Activated CD8-positive, alpha-beta T cell treated with anti-CD3 and anti-CD28 coated beads for 36 hours (primary cell): ENCODE measurements at places on chromosomes 7 and 10.
A peak's percentile ranks its signal among the peaks of the same experiment; 100 is the strongest.

DNA sequence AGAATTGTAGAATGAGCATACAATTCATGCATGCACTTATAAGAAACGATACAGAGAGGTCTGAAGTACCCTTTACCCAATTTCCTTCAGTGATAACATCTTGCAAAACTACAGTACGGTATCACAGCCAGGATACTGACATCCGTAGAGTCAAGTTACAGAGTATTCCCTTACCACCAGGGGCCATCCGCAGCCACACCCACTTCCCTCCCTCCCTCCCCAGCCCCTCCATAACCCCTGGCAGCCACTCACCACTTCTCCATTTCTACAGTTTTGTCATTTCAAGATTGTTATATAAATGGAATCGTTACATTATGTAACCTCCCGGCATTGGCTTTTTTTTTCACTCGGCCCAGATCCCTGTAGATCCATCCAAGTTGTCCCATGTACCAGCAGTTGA is 113.6 kb upstream of the RET start:
- H3K27ac ChIP-seq, result no peak overlapping the region
- no peaks in the 10 kb centered on the region for H3K27me3 ChIP-seq
- H3K4me3 ChIP-seq, result no peak overlapping the region
- H3K4me1 ChIP-seq, result no peaks in the 10 kb centered on the region
- no peak for DNase-seq

GRCh38 chr7:502296-502695 is 17.4 kb downstream of the PDGFA start:
- H3K4me1 ChIP-seq, result peaks cover 6% of the 10 kb centered on the region
- no peak overlapping the region for H3K4me3 ChIP-seq
- H3K36me3 ChIP-seq, result peaks cover 13% of the 10 kb centered on the region
- H3K27ac ChIP-seq, result no peak overlapping the region

GRCh38 chr7:37645282-37646050 is 38.1 kb upstream of the GPR141 start:
- no peak overlapping the region for H3K27ac ChIP-seq
- H3K36me3 ChIP-seq, result no peaks in the 10 kb centered on the region
- peaks cover 2% of the 10 kb centered on the region for H3K4me1 ChIP-seq
- H3K27me3 ChIP-seq, result peaks cover 4% of the 10 kb centered on the region
- DNase-seq, result no peak

- H3K4me3 ChIP-seq, result no peak overlapping the region
- H3K27ac ChIP-seq, result no peak overlapping the region
- peaks cover 15% of the 10 kb centered on the region for H3K27me3 ChIP-seq
- H3K36me3 ChIP-seq, result no peaks in the 10 kb centered on the region
- no peak for DNase-seq
Measured at GRCh38 chr10:89888321-89889070, 187.1 kb downstream of the KIF20B start.

DNA sequence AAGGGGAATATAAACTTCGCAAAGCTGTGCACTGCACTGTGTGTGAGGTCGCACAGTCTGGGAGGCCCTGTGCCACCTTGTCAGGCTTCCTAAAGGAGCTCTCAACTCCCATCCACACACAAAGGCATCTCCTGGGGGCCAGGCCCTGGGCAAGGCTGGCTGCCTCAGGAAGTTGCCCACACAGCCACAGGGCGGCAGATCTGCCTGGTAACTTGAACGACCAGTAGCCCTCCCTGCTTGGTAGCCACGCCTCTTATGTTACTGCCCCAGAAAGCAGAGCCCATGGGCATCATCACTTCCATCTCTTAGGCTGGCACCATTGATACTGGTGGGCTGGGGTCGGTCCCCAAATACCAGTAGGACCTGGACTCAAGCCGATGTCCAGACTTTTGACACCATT is 82.8 kb downstream of the HECW1 start:
- no peak overlapping the region for H3K4me3 ChIP-seq
- H3K4me1 ChIP-seq, result no peaks in the 10 kb centered on the region
- no peak overlapping the region for H3K27ac ChIP-seq
- DNase-seq, result no peak
- H3K36me3 ChIP-seq, result no peaks in the 10 kb centered on the region
- H3K27me3 ChIP-seq, result peaks cover 13% of the 10 kb centered on the region

- peak; percentile 99 for DNase-seq
- H3K4me1 ChIP-seq, result peaks cover 62% of the 10 kb centered on the region
- peaks cover 11% of the 10 kb centered on the region for H3K36me3 ChIP-seq
- H3K27ac ChIP-seq, result peak overlapping the region; percentile 99
- H3K27me3 ChIP-seq, result no peaks in the 10 kb centered on the region
Measured at GRCh38 chr10:72297281-72297804, 23.6 kb downstream of the DDIT4 start.

GRCh38 chr7:107785926-107786325 is 17.1 kb downstream of the SLC26A3 start:
- H3K27ac ChIP-seq, result no peak overlapping the region
- H3K4me3 ChIP-seq, result no peak overlapping the region
- no peak for DNase-seq

DNA sequence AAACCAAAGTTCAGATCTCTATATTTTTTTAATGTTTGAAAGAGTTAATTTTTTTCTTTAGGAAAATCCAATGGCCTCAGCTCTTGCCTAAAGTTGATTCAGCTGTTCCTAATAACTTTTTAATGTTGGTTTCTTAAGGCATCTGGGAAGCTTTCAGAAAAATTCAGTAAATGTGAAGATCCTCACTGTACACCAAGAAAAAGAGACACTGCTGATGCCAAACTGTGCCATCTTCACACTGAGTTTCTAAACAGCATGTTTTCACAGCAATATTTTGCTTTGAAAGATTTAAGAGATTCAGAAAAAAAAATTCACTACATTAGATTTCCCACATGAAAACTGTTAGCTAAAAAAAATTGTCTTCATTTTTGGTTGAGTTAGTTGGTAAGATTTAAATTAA is 249.4 kb downstream of the NEBL start:
- H3K36me3 ChIP-seq, result no peaks in the 10 kb centered on the region
- H3K4me1 ChIP-seq, result no peaks in the 10 kb centered on the region
- no peak for DNase-seq
- H3K27me3 ChIP-seq, result no peaks in the 10 kb centered on the region

GRCh38 chr7:70733090-70733489 is 398.9 kb upstream of the GALNT17 start:
- H3K27ac ChIP-seq, result no peak overlapping the region
- no peak for DNase-seq
- H3K4me3 ChIP-seq, result no peak overlapping the region

DNA sequence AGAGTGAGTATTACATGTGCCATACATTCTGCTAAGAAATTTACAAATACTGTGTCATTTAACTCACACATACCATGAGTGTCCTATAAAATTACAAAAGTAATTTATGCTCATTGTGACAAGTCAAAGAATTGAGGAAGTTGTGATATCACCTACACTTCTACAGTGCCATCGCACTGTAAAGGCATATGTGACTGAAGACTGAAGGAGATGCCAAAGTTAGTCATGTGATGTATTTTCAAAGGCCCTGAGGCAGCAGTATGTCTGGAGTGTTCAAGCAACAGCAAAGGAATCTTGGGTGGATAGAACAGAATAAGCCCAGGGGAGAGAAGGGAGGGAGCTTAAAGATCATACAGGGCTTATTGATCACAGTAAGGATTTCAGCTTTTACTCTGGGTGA is 176.8 kb downstream of the WNT2 start:
- no peak overlapping the region for H3K4me3 ChIP-seq
- no peaks in the 10 kb centered on the region for H3K27me3 ChIP-seq
- no peak overlapping the region for H3K27ac ChIP-seq
- peaks cover 4% of the 10 kb centered on the region for H3K4me1 ChIP-seq
- no peak for DNase-seq

GRCh38 chr10:113061054-113061430 is 111.0 kb downstream of the TCF7L2 start:
- H3K27me3 ChIP-seq, result no peaks in the 10 kb centered on the region
- no peaks in the 10 kb centered on the region for H3K4me1 ChIP-seq
- no peak for DNase-seq
- no peaks in the 10 kb centered on the region for H3K36me3 ChIP-seq
- no peak overlapping the region for H3K27ac ChIP-seq
- no peak overlapping the region for H3K4me3 ChIP-seq

- peaks cover 12% of the 10 kb centered on the region for H3K4me1 ChIP-seq
- no peaks in the 10 kb centered on the region for H3K36me3 ChIP-seq
- DNase-seq, result no peak
- H3K27me3 ChIP-seq, result no peaks in the 10 kb centered on the region
- H3K27ac ChIP-seq, result no peak overlapping the region
- H3K4me3 ChIP-seq, result no peak overlapping the region
Measured at GRCh38 chr10:23459308-23459939, 20.5 kb downstream of the OTUD1 start.

DNA sequence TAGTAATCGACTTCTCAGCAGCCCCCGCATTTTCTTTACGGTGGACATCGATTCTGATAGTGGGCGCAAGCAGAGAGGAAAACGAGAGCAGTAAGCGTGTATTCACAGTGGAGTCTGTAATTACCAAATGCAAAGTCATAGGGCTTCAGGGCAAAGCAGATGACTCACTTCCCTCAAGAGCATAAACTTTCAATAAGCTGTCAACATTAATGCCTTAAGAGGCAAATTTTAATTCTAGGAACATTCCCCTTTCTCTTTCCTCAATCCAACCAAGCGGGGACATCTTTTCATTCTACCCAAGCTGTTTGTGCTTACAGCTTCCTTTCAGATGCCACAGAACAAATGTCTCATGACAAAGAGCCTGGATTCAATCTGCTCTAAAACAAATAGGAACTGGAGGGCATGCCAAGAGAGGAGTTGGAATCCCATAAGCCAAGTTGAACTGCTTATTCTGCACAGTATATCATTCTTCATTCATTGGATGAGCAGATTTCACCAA is 48.6 kb downstream of the MALSU1 start:
- no peaks in the 10 kb centered on the region for H3K36me3 ChIP-seq
- no peak overlapping the region for H3K4me3 ChIP-seq
- peak overlapping the region; percentile 37 for H3K27ac ChIP-seq
- peak; percentile 32 for DNase-seq
- H3K4me1 ChIP-seq, result peaks cover 44% of the 10 kb centered on the region

DNA sequence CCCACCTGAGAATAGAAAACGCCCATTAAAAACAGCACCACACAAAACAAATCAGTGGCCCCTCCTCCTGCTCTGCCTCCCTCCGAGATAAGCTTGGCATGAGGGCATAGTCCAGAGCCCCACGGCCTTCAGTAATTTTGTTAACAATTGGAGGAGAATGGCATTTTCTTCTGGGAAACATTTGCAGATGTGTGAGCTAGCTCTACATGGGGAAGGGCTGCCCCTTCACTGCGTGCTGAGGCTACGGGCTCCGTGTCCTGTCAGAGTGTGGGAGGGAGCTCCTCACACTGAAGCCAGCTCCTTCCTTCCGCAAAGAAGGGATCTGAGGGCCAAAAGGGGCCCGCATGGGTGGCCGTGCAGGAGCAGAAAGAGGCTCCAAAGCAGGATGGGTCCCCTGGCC is 15.2 kb downstream of the GRK5 start:
- H3K27ac ChIP-seq, result no peak overlapping the region
- H3K4me1 ChIP-seq, result peaks cover 26% of the 10 kb centered on the region
- H3K4me3 ChIP-seq, result no peak overlapping the region

DNA sequence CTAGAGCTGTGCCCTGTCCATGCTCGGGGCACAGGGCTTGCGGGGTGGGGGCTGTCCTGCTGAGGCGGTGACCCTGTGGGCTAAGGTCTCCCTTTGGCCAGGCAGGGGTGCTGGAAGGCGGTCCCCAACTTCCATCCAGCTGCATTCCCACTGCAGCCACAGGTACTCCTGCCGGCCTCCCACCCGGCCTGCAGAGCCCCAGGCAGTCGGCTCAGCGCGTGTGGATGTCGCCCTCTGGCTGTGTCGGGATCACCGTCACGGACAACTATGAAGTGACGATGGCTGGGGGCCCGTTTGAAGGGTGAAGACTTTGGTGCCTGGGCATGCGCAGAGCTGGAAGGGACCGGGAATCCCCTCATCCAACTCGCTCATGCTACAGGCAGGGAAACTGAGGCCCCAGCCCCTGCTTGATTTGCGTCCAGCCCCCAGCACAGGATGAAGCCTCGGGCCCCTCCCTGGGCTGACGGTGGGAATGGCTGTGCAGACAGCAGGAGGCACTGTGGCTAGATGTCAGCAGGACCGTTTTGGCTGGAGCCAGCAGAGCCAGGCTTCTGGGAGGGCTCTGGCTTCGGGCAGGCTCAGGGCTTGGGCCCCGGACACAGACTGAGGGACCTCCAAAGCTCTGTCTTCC is 2.3 kb upstream of the TMEM184A start:
- H3K27me3 ChIP-seq, result no peaks in the 10 kb centered on the region
- no peaks in the 10 kb centered on the region for H3K36me3 ChIP-seq
- no peaks in the 10 kb centered on the region for H3K4me1 ChIP-seq
- DNase-seq, result peak; percentile 20
- no peak overlapping the region for H3K27ac ChIP-seq

GRCh38 chr10:35643151-35644049 is 1.3 kb upstream of the FZD8 start:
- peak overlapping the region; percentile 71 for H3K4me3 ChIP-seq
- H3K36me3 ChIP-seq, result no peaks in the 10 kb centered on the region
- peaks cover 22% of the 10 kb centered on the region for H3K4me1 ChIP-seq
- peak; percentile 13 for DNase-seq

DNA sequence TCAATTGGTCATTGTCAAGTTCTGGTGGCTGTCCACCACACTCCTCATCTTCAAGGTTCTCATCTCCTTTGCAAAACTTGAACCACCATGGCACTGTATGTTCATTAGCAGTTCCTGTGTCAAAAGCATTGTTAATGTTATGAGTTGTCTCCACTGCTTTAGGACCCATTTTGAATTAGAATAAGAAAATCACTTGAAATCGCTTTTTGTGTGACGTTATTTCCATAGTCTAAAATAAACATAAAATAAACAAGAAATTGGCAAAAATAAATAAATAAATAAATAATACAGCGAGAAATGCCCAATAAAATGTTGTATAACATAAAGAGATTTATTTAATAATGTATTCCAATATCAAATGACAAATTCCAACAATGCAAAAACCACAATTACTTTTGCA is 195.5 kb upstream of the CDC14C start:
- no peaks in the 10 kb centered on the region for H3K4me1 ChIP-seq
- no peaks in the 10 kb centered on the region for H3K36me3 ChIP-seq
- no peak for DNase-seq
- H3K27ac ChIP-seq, result no peak overlapping the region

GRCh38 chr7:69213878-69214277 is 384.4 kb upstream of the AUTS2 start:
- H3K4me1 ChIP-seq, result no peaks in the 10 kb centered on the region
- H3K27ac ChIP-seq, result no peak overlapping the region
- H3K36me3 ChIP-seq, result no peaks in the 10 kb centered on the region
- no peaks in the 10 kb centered on the region for H3K27me3 ChIP-seq
- no peak for DNase-seq
- no peak overlapping the region for H3K4me3 ChIP-seq

DNA sequence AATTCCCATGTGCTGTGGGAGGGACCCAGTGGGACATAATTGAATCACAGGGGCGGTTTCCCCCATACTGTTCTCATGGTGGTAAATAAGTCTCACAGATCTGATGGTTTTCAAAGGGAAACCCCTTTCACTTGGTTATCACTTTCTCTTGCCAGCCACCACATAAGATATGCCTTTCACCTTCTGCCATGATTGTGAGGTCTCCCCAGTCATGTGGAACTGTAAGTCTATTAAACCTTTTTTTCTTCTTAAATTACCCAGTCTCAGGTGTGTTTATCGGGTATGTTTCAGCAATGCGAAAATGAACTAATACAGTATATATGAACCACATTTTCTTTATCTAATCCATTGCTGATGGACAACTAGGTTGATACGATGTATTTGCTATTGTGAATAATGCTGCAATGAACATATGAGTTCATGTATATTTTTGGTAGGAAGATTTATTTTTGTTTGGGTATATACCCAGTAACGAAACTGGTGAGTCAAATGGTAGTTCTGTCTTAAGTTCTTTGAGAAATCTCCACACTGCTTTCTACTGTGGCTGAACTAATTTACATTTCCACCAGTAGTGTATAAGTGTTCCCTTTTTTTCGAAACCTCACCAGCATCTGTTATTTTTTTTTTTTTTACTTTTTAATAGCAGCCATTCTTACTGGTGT is 70.0 kb upstream of the HGF start:
- H3K27ac ChIP-seq, result no peak overlapping the region
- no peaks in the 10 kb centered on the region for H3K4me1 ChIP-seq
- no peaks in the 10 kb centered on the region for H3K36me3 ChIP-seq
- no peak overlapping the region for H3K4me3 ChIP-seq
- H3K27me3 ChIP-seq, result no peaks in the 10 kb centered on the region
